Endothelial cell of umbilical vein (primary cell): ENCODE measurements at places on chromosomes 1 and 21.

- no peak for DNase-seq
Measured at GRCh38 chr21:37965088-37965805, 49.0 kb upstream of the KCNJ6 start.

DNA sequence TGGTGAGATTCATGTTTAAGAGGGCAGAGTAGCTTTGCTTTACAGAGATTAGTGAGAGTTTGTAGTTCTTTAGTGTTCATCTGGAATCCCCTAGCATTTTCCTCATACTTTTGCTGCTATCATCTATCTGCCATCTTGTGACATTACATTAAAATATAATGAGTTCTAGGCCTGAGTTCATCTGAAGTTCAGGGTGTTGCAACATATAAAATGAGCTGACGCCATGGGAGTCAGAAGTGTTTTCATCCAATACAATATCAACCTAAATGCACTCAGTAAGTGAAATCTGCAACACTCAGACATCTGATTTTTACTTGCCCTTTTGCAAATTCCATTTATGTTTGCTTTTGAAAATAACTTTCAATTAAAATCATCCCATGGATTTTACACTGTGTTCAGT lies 153.8 kb downstream of the NTNG1 start:
- DNase-seq: no peak

DNA sequence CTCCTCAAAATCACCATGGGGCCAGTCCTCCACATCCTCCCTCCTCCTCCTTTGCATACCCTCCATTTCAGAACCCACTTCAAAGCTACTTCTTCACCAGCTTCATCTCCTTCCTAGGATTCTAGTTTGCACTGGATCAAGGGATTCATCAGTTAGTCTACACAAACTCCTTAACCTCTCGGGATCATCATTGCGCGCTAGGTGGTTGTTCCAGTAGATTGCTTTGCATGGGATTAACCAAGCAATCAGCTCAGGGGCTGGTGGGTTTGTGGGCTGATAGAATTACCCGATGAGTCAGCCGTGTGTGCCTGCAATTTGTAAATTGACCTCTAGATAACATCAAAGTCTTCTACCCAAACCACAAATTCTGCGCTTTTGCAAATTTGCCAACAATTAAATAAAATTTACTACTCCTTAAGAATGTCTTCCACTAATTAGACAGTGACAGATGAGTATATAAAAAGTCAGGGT lies 7.7 kb downstream of the KANK4 start:
- no peak for DNase-seq

- DNase-seq: no peak
Measured at GRCh38 chr1:90347366-90347765, 352.5 kb downstream of the ZNF326 start.

DNA sequence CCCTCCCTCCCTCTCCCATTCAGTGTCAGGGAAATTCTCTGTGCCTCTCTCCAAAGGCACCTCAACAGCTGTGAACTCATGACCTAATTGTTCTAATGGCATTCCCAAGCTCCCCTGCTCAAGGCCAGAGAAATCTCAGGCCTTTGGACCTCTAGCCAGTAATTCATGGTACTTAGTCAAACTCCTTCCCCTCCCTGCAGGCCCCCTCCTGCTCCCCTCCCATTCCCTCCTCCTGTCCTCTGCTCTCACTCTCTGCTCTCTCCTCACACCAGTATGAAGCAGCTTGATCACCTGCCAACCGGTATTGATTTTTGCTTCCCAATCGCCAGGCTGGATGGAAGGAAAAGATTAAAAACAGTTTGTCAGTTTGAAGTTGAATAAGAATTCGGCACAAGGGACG lies 370.5 kb upstream of the PBX1 start:
- DNase-seq: no peak

DNA sequence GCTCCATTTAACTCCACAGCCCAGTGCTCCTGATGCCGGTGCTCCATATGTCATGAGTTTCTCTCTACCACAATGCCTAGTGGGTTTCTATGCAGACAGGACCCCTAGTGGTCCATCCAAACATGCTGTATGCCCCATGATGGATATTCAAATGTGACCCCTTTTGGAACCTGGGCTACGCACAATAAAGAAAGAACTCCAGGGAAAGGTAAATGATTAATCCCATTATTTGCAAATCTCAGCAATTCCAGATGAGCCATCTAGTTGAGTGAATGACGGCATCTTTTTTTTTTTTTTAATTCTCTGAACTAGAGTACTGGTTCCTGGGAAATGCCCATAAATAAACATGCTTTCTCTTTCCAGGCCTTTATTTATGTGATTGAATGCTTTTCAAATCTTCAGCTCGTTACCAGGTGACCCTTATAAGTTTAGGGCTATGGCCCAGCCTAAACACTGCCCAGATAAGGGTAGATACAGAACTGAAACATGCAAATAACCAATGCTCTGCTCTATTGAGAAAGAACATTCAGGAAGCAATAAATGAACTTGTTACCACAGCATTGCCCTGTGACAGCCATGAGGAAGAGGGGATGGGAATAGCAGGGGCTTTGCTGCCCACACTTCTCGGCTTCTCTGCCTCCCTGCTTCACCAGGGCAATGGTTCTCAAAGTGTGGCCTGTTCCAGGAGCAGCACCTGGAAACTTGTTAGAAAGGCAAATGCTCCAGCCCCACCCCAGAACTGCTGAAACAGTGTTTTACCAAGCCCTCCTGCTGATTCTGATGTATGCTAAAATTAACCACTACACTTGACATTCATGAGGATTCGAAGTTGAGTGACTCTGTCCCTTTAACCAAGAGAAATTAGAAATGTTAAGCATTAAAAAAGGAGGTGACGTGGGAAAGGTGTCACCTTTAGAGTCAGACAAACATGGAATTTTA lies 151.7 kb downstream of the SEC16B start:
- DNase-seq: no peak

GRCh38 chr1:82690411-82690810 lies 889.7 kb downstream of the ADGRL2 start:
- no peak for DNase-seq

DNA sequence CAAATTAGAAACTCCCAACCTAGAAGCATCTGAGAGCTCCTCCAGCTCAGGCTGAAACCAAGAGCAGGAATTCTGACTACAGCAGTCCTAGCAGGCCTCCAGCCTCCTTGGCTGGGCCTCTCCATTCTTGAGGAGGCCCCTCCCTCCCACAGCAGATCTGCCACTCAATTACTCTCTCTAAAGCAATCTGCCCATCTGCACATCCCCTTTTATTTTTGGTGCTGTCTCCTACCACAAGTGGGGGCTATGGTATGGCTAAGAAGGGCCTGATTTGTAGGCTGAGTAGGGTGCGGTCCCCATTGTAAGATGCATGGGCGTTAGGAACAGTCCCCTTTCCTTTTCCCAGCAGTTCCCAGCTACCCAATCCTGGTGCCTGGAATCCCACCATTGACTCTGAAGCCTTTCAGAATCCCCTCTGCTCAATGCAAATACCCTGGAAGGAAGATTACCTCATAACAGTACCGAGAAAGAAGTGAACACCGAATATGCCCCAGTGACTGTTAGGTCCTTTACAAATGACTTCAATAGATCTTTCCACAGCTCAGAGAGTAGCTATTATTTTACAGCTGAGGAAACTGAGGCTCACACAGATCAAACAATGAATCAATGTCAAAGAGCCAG lies 11.6 kb upstream of the TTC39A start:
- DNase-seq: no peak

DNA sequence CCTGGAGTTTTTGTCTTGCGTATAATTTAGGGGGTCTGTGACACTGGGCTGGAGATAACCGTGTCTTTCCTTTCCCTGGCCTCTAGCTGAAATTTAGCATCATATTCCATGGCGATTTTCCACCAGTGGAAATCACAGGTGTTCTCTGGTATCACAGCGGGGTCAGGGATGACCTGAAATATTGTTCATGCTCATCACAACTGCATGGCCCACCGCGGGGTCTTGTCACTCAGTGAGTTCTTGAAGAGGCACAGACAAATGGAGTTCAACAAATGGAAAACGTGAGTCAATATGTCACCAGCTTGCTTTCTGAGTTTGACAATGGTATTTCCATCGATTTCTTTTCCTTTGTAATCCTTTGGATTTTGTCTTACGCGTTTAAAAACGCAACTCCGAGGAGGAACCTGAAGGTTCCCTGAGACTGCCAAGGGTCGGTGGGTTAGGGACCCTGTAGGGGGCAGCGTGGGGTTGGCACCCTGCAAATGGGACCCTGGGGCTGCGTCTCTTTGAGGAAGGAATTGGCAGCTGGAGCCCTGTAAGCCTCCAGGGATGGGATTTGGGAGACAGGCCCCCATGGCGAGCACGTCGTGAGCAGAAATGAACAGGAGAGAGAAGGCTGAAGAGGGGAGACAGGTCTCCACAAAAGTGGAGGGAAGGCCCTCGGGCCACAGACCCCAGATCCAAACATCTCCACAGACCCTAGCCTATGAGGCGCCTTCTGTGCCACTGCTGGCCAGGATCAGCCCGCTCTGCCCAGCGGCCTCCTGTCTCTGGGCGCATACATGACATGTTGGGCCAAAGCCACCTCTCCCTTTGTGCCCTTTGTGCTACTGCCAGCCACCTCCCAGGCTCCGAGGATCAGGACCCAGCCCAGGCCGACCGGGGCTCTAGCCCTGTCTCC lies 32.1 kb upstream of the RUNX3 start:
- no peak for DNase-seq

- DNase-seq: no peak
Measured at GRCh38 chr1:211133393-211133835, 534 bp downstream of the KCNH1 start.

GRCh38 chr1:175163702-175164101 lies 28.9 kb downstream of the KIAA0040 start:
- DNase-seq: no peak

DNA sequence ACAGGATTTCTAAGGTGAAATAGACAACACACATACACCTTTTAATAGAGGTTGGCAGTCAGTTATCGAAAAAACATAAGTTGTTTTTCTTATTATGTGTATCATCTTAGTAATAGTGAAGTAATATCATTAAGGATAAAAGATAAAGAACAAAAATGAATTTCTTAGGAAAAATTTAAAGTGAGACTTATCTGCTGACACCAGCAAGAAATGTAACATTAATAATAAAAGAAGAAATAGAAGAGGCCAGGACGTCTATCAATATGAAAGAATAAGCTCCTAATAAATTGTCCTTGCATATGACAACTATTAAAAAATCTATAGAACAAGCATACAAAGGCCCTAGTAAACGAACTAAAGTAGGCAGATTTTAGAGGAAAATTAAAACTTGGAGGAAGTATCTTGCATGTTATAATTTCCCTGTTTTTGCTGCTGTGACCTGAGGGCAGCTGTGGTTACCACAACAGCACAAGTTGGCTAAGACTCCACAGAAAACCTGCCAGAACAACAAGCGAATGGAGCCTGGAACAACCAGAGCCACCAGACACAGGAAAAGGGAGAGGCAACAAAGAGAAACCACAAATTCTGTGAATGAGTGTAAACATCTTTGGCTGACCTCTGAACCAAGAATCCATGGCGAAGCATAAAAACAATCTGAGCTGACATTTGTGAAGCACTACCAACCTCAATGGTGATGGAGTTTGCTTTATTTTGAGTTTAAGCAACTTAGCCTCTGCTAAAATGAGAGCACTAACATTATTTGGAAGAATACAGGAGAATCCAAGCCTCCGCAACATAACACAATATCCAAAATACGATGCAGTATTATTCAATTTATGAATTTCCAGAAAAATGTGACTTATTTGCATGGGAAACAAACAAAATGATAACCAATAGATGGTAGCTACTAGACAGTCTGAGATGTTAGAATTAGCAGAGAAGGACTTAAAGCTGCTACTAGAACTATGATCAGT lies 207.5 kb downstream of the KCNT2 start:
- peak; percentile 93 for DNase-seq

- no peak for DNase-seq
Measured at GRCh38 chr1:219123036-219123435, 50.6 kb upstream of the LYPLAL1 start.

- DNase-seq: peak; percentile 26
Measured at GRCh38 chr1:246651012-246651695, 73.1 kb upstream of the SCCPDH start.

DNA sequence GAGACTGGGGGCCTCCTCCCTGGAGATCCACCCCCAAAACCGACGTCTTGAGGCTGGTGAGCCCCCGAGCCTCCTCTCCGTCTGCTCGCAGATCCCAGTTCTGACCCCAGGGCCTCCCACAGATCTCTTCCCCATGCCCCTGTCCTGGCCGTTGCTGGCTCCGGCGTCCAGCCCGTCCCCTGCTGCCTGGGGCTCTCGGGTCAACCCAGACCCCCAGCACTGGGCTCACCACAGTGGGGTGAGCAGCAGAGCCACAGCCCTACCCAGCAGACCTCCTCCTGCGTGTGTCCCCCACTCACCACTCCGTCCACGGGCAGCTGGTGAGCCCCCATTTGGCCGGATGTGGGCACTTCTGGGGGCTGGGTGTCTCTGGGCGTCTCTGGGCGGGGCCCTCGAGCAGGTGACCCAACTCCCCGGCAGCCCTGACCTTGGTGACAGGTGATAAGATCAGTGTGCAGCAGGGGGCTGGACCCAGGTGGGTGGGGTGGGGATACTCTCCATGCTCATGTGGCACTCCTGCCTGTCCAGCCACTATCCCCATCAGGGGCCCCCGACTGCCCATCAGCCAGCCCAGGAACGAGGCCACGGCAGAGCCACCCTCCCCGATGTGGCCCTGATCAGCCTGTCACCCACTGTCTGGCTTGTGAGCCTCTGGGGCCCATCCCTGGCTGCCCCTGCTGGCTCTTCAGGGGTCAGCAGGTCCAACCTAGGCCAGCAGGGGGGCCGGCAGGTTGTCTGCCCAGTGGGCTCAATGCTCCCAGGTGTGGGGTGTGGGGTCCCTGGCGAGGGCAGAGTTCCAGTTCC lies 709 bp downstream of the TNFRSF14 start:
- no peak for DNase-seq

- no peak for DNase-seq
Measured at GRCh38 chr1:216815260-216816131, 92.3 kb upstream of the ESRRG start.

DNA sequence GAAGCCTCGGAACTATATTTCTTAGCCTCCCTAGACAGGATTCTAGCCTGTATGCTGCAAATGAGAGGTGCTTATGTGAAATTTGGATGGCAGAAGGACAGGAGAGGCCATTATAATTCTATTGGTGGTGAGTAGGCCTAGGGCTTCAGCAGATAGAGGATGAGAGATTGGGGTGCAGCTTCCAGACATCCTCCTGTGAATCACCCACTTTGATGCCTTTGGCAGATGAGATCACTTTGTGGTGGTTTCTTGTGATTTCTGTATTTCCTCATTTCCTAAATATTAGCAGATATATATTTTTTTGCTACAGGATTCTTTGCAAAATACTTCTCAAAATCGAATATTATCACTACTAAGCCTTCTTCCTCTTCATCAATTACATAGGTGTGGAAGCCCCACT lies 37.3 kb downstream of the MFSD2A start:
- DNase-seq: no peak

- peak; percentile 22 for DNase-seq
Measured at GRCh38 chr1:193234530-193234929, 48.1 kb upstream of the B3GALT2 start.

DNA sequence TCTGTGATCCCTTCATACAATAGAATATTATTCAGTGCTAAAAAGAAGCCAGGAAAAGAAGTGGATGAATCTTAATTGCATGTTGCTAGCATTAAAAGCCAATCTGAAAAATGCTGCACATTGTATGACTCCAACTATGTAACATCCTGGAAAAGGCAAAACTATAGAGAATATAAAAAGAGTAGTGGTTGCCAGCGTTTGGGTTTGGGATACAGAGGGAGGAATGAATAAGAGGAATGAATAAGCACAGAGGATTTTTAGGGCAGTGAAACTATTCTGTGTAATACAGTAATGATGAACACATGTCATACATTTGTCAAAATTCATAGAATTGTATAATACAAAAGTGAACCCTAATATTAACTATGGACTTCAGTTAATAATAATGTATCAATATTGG lies 42.5 kb downstream of the GPR88 start:
- DNase-seq: no peak
